ENCODE measurements at places on chromosomes 12 and 14. TPM values are rescaled to one million over a fixed set of nuclear protein-coding genes. Genes with fewer than 3 reads are reported as not detected.

DNA sequence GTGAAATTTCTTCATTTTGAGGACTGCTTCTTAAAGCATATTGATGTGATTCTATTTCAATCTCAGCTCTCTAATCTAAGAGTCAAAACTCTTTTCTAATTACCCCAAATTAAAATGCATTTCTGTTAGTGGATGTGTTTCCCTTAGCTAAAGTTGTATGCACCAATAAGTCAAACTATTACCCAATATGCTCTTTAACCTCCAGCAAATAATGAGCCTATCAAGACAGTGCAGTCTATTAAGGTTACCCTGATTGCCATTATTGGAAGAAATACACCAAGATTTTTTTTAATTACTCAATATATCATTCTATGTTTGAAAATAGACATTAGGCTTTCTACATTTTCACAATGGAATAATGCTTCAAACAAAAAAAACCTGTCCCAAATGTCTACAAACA, 310.0 kb downstream of the BTG1 start:
- no peak for DNase-seq

DNA sequence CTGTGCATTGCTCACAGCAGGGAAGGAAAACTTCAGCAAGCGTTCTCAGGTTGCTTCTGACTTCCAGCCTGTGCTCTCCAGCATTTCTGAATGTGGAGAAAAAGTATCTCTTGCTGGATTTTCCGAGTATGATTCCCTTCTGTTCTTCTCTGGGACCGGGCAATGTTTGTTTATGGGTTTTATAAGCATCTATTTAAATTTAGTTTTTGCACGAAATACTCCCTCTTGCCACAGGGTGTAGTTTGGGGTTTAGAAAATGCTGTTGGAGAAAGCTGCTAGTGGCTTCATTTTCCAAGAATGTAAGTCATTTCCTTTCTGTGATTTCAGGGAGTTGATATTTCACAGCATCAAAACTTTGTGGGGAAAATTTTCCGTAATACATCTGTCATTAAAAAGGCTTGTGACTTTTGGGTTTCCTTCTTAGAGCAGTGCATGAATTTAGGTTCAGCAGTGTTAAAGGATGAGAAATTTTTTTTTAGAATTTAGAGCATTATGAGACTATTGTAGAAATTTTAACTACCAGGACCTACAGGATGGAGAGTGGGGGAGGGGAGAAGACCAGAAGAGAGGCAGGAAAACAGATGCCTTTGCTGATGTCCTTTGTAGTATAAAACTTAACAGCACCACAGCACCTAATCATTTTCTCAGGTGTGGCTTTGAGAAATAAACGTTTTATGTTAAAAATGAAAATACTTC, 1.5 kb downstream of the FRMD6 start:
- peak; percentile 14 for DNase-seq

GRCh38 chr12:32031109-32031508, 71.9 kb downstream of the RESF1 start:
- no peak for DNase-seq

GRCh38 chr12:54392485-54393206, 8.1 kb upstream of the ZNF385A start:
- no peak for DNase-seq

GRCh38 chr12:130992979-130993538, 39.4 kb downstream of the ADGRD1 start:
- no peak for DNase-seq

GRCh38 chr14:96251656-96252155, 4.3 kb upstream of the BDKRB1 start:
- DNase-seq, result no peak

- no peak for DNase-seq
Measured at GRCh38 chr14:36383767-36384431, 63.5 kb upstream of the MBIP start.

DNA sequence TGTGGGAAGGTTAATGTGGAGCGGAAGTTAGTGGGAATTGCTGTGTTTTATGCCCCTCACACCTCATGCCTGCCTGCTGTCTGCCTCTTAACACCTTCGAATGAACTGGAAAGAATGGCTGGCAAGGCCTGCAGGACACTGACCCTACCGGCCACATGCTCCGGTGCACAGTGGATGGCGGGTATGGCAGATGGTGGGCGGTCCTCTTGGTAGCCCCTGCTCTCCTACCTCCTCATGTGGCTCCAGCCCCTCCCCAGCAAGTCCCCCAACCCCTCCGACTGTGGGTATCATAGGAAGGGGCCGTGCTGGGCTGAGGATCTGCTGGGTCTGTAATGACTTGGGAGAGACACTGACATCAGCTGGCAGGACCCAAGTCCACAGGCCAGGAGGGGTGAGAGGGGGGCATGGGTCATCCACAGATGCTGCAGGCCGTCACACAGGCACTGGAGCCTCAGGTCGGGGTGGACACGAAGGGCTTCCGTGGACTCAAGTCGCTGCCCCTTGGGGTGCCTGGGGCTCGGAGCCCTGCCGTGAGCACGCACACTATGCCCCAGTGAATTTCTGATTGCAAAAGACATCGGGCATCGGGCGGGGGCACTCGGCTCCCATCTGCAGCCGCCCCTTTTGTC, 77.4 kb downstream of the KIF26A start:
- DNase-seq, result no peak

DNA sequence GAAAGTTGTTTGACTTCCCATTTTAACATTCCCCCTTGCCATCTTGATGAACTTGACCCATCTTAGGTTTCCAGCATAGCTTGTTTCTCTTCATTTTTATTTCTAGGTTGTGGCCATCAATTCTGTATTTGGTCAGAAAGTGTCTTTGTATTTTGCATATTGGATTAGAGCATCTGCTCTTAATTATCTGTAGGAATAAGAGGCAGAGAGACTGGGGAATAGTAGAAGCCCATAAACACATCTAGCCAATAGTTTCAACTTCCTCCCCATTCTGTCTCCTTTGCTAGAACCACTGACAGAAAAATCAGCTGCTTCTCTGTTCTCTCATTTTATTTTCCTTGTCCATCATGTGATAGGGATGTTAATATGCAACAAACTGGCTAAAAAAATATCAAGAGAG, 8.2 kb downstream of the SOCS2 start:
- no peak for DNase-seq

DNA sequence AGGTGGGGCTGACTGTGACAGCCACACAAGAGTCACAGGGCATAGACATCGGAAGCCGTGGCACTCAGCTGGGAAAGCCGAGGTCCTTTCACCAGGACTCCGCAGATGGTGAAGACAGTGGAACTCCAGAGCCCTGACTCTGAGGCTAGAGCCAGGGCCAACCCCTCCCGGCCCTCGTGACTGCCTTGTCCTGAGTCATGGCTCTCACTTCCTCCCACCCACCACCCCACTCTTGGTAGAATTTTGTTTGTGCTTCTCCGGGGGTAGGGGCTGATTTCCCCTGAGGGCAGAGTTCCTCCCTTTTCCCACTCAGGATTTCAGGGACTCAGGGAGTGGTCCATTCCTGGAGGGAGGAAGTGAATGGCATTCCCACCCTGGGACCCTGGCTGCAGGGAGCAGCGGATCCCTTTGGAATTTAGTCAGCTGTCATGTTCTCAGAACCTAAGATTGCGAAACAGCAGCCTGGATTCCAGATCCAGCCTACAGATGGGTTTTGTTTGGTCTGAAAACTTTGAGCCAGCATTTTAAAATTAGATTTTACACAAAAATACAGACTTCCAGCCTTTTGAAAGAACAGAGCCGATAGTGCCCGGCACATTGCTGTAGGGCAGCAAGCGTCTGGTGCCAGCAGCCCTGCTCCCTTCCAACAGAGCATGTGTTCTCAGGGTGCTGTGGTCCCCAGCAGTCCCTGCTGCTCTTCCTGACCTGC, 50.7 kb downstream of the TPCN1 start:
- no peak for DNase-seq

- DNase-seq, result no peak
Measured at GRCh38 chr12:18898470-18898869, 160.6 kb downstream of the CAPZA3 start.

DNA sequence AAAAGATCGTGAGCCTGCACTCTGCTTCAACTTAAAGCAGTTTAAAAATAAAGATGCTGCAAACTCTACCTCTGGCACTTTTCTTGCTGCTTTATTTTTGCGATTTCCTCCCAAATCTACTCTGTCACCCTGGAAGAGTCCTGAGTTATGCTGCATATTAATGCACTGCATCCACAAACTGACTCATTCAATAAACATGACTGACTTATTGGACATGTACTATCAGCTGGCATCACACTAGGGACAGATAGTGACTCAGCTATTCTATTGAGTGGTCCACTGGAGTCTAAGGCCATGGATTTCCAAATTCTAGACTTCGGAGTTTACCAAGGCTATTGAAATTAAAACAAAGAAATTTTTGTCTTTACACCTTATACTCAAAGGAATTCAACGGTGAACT, 90.7 kb upstream of the PTPRR start:
- no peak for DNase-seq

DNA sequence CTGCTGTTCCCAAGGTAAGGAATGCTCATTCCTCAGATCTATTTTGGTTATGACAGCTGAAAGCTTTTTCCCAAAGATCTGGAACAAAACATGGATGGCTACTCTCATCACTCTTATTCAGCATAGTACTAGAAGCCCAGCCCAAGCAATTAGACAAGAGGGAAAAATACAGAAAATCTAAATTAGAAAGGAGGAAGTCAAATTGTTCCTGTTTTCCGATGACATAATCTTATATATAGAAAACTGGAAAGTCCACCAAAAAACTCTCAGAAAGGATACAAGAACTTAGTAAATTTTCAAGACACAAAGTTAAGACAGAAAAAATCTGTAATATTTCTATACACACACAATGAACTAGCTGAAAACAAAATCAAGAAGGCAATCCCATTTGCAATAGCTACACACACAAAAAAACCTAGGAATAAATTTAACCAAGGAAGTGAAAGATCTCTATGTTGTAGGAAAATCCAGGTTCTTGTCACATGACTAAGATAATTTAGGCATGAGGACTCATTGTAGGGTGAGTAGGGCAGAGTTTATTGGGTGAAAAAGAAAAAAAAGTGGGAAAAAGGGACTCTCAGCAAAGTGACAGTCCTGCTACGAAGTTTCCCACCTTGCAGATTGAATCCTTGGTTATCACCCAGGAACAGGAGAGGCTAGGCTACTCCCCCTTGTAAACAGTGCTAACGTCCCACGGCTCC, 28.6 kb upstream of the KLRB1 start:
- no peak for DNase-seq

DNA sequence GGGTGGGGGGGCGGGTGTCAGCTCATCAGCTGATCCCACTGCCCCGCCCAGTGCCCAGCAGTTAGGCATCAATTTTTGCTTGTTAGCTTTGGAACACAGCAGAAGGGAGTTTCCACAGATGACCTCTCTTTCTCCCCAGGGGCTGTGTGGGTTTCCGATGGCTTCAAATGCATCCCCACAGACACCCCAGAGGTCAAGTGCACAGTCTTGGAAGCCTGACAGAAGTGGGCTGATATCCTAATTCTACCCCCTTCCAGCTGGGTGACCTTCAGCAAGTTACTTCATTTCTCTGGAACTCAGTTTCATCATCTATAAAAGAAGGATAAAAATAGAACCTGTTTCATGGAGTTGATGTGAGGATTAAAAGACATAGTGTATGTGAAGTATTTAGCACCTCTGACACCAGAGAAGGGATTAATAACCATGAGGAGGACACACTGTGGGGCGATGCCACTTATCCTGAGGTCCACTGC, 22.0 kb downstream of the TTC9 start:
- DNase-seq, result no peak

GRCh38 chr12:27272373-27273028, 28.4 kb downstream of the STK38L start:
- DNase-seq, result no peak

- no peak for DNase-seq
Measured at GRCh38 chr12:109820816-109821381, 12.3 kb downstream of the TRPV4 start.

DNA sequence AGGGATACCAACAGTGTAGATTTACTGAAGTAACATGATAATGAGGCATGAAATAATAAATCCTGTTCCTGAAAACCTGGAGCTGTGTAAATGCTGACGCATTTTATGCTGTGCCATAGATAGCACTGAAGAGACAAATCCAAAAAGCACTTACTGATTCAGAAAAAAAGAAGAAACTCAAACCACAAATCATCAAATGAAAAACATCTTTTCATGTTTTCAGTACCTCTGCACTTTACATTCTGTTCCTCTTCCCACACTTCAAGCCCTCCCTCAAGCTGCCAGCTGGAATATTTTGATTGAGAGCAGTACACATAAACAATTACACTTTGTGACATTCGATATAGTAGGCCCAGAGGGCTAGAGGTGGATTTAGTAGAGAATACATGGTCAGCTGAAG, 362.3 kb downstream of the NAV3 start:
- no peak for DNase-seq

- no peak for DNase-seq
Measured at GRCh38 chr12:79512068-79512467, 178.7 kb downstream of the PAWR start.

- DNase-seq, result no peak
Measured at GRCh38 chr14:24954037-24954699, 95.8 kb downstream of the STXBP6 start.

DNA sequence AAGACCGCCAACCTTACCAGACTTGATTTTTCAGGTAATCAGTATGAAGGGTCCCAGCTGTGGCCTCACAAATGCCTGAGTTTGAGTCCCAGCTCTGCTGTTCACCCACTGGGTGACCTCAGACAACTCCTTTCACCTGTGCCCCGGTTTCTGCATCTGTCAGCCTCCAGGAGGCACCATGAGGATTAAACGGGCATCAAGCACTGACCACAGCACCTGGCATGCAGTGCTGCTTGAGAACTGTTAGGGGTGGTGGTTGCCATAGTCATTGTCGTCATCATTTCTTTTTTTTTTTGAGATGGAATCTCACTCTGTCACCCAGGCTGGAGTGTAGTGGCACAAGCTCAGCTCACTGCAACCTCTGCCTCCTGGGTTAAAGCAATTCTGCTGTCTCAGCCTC, 57.9 kb downstream of the PHETA1 start:
- no peak for DNase-seq

CPNE6 gene
- not detected for total RNA-seq

CISTR gene
- total RNA-seq, result not detected

PROX2 gene
- total RNA-seq, result not detected

IL23A gene
- total RNA-seq, result 8.0 TPM

NPFF gene
- not detected for total RNA-seq

VDR gene
- 17.3 TPM for total RNA-seq

PRH2 gene
- not detected for total RNA-seq

IGFBP6 gene
- total RNA-seq, result not detected

WSCD2 gene
- total RNA-seq, result not detected

WNT1 gene
- total RNA-seq, result 0.17 TPM

SMIM41 gene
- not detected for total RNA-seq

CIROP gene
- not detected for total RNA-seq

ANKRD33 gene
- total RNA-seq, result not detected

Measured in activated CD4-positive, alpha-beta T cell treated with anti-CD3 and anti-CD28 coated beads, Interleukin-2, amount 10 ng/mL, durations not matched to agents 7 days and 5 days (primary cell).